Stimulated activated CD8-positive, alpha-beta memory T cell treated with anti-CD3 and anti-CD28 coated beads, Interleukin-15, amount 100 ng/mL, for 1 hour (primary cell): ENCODE measurements at places on chromosomes 1 and 21.

GRCh38 chr1:7462617-7463016 lies 308.5 kb upstream of the VAMP3 start:
- DNase-seq, result no peak

DNA sequence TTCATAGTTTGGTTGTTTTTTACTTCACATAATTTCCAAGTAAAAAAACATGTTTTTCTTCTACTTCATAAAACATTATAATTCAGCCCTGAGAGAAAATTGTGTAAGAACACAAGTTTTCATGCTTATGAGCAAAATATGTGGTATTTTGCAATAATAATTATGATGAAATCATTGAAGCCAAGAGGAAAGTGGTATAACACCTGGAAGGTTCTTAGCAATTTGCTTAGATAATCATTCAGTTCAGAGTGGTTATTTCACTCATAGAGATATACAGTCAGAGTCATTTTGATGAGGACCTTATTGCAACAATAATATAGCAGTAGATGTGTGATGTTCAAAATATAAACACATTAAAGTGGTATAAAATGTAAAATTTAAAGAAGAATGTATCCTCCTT lies 94.5 kb downstream of the PLPPR4 start:
- DNase-seq, result no peak

GRCh38 chr1:151680826-151681225 lies 35.8 kb downstream of the CELF3 start:
- no peak for DNase-seq

DNA sequence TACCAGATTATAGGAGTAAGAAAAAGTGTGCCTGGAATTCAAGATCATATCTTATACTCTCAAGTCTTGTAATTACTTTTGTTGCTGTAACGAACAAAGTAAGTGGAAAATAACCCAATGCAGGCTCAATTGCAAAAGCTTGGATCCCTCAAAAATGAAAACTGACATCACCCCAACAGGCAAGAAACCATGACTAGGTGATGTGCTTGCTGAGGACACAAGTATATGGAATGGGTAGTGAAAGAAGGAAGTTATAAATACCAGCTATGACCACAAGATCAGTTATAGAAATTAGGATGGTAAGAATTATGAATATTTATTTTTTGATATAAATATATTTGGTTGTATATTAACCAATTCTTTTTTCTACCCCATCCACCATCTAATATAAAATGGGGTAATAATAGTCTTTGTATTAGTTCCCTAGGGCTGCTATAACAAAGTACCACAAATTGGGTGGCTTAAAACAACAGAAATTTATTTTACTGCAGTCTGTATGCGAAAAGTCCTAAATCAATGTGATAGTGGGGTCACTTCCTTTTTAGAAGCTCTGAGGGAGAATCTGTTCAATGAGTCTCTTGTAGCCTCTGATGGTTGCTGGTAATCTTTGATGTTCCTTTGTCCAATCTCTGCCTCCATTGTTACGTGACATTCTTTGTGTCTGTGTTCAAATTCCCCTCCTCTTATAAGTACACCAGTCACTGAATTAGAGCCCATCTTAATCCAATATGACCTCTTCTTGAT lies 45.0 kb downstream of the DUSP10 start:
- no peak for DNase-seq

- no peak for DNase-seq
Observed at GRCh38 chr1:118791094-118791691, 196.9 kb downstream of the TBX15 start.

- DNase-seq, result no peak
Observed at GRCh38 chr21:35191754-35192153, 142.7 kb upstream of the RUNX1 start.

DNA sequence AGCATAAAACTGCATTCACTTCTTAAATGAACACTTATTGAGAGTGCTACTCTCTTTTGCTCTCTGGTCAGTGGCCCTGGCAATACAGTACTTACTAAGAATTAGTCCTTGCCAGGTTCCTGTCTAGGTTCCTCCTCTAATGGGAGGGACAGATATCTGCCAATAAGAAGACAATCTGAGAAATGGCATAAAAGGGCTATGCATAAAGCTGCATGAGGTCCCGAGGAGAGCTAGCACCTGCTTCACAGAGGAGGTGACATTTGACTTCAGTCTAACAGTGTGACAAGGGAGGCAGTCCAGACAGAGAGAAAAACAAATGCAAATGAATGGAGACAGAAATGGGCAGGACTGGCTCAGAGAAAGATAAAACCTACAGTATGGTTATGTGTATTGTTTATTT lies 357.1 kb upstream of the SGIP1 start:
- DNase-seq, result no peak
